GM23248 (cell line): ENCODE measurements at places on chromosomes 12 and 14. TPM values are rescaled to one million over a fixed set of nuclear protein-coding genes. Genes with fewer than 3 reads are reported as not detected.

Gene KRT82
- not detected in 2 replicates for total RNA-seq

Gene ANKS1B
- total RNA-seq: not detected in 2 replicates

DNA sequence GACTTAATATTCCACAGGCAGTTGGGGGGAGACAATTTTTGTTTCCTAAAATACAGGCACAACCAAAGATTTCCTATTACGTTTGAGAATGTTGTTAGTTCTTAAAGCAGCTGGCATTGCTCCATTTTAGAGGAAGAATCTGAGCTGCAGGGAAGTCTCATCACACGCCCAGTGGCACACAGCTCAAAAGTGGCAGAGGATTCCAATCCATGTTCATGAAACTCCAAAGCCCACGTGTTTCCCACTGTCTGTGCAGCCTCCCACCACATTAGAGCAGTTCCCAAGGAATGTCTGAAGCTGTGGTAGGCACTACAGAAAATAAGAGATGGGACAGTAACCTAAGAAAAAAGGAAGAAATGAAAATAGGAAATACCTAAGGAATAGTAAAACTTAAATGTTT lies 6.1 kb upstream of the IL26 start:
- H3K4me3 ChIP-seq: no peak overlapping the region
- H3K27ac ChIP-seq: no peak overlapping the region
- no peaks in the 10 kb centered on the region for H3K36me3 ChIP-seq

- H3K27me3 ChIP-seq: no peaks in the 10 kb centered on the region
- no peak overlapping the region for H3K27ac ChIP-seq
- no peaks in the 10 kb centered on the region for H3K4me1 ChIP-seq
- no peaks in the 10 kb centered on the region for H3K36me3 ChIP-seq
Measured at GRCh38 chr14:99730876-99731546, 46.9 kb downstream of the CYP46A1 start.

DNA sequence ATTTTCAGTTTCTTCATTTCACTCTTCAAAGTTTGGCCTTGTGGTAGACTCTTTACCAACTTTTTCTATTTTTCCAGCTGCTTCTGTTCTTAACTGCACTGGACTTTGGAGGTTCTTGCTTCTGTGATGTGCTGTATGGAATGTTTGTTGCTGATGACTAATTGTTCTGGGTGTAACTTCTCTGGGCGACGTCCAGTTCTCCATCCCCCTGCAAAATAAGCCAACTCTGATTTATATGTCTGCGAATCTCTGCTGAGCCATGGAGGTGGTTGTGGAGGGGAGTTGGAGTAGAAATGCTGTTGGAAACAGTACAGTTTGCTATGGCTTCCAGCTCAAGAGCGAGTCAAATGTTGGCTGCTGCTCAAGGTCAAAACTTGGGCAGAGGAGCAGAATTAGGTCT lies 113.9 kb upstream of the DYRK2 start:
- peak overlapping the region; percentile 5; the same call in 1 of the 2 replicates for H3K4me3 ChIP-seq
- no peaks in the 10 kb centered on the region for H3K36me3 ChIP-seq
- H3K27ac ChIP-seq: peak overlapping the region; percentile 74
- DNase-seq: peak; percentile 92
- H3K4me1 ChIP-seq: peaks cover 27% of the 10 kb centered on the region

DNA sequence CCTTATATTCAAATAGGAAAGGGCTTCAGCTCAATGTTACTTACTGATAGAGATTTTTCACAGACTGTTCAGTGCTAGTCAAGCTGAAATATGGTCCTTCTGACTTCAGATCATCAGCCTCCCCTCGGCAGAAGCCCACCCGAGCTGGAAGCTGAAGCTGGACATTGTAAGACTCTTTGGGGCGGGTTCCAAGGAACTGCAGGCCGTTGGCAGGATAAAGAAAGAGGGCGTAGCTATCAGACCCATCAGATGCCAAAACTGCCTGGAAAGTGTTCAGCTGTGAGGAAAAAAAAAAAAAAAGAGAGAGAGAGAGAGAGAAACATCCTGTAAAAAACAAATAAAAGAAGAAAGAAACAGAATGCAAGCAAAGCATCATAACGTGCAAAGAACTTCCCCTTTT lies 8.8 kb downstream of the NID2 start:
- H3K27me3 ChIP-seq: no peaks in the 10 kb centered on the region
- peak overlapping the region; percentile 26 for H3K27ac ChIP-seq
- no peaks in the 10 kb centered on the region for H3K36me3 ChIP-seq
- H3K4me1 ChIP-seq: peaks cover 39% of the 10 kb centered on the region
- DNase-seq: peak; percentile 52

DNA sequence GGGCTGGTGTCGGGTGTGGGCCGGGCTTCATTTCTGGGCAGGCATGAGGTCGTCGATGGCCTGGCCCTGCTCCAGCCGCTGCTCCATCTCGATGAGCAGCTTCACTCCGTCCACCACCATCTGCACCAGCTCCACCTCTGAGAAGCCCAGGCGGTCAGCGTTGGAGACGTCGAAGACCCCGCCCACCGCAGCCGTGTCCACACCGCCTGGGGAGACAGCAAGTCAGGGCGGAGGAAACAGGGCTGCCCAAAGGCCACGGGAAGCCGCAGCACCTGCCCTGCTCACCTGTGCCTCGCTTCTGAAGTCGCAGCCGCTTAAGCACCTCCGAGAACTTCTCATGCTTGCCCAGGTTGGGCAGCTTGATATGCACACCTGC lies 2.8 kb downstream of the CKB start:
- H3K4me1 ChIP-seq: peaks cover 11% of the 10 kb centered on the region
- no peaks in the 10 kb centered on the region for H3K36me3 ChIP-seq
- peak overlapping the region; percentile 23; the same call in 1 of the 2 replicates for H3K27ac ChIP-seq
- H3K27me3 ChIP-seq: no peaks in the 10 kb centered on the region
